ENCODE measurements at places on chromosomes 3 and 15. TPM values are rescaled to one million over a fixed set of nuclear protein-coding genes. Genes with fewer than 3 reads are reported as not detected.

APOD gene
- not detected for total RNA-seq

UBE2Q2 gene
- 40.1 TPM for total RNA-seq

FGF7 gene
- total RNA-seq: not detected

GP9 gene
- total RNA-seq: 68.5 TPM

LRRIQ4 gene
- not detected for total RNA-seq

IQCH gene
- 0.70 TPM for total RNA-seq

ALPK3 gene
- total RNA-seq: 0.15 TPM

PTX3 gene
- total RNA-seq: 0.50 TPM

FOXB1 gene
- total RNA-seq: 0.22 TPM

GRCh38 chr3:39275052-39275451 is 4.8 kb downstream of the CX3CR1 start:
- H3K27me3 ChIP-seq: peaks cover 6% of the 10 kb centered on the region
- peaks cover 24% of the 10 kb centered on the region for H3K4me1 ChIP-seq
- H3K27ac ChIP-seq: no peak overlapping the region
- no peaks in the 10 kb centered on the region for H3K36me3 ChIP-seq

DNA sequence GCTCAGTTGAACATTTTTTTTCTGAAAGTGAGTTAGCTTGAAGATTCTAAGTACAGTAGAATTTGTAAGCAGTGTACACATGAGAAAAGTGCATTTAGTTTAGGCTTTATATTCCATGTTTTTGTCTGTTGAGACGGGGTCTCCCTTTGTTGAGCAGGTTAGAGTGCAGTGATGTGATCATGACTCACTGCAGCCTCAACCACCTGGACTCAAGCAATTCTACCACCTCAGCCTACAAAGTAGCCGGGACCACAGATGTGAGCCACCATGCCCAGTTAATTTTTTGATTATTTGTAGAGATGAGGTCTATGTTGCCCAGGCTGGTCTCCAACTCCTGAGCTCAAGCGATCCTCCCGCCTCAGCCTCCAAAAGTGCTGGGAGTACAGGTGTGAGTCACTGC is 5.3 kb upstream of the CSNK1G1 start:
- H3K36me3 ChIP-seq: no peaks in the 10 kb centered on the region
- H3K27me3 ChIP-seq: no peaks in the 10 kb centered on the region
- no peak for DNase-seq
- peak overlapping the region; percentile 51 for H3K27ac ChIP-seq

- peaks cover 33% of the 10 kb centered on the region for H3K27me3 ChIP-seq
- no peak overlapping the region for H3K27ac ChIP-seq
- no peak for DNase-seq
- H3K4me3 ChIP-seq: no peak overlapping the region
These were observed 67.8 kb upstream of the ITGA11 start for GRCh38 chr15:68499620-68500312.

DNA sequence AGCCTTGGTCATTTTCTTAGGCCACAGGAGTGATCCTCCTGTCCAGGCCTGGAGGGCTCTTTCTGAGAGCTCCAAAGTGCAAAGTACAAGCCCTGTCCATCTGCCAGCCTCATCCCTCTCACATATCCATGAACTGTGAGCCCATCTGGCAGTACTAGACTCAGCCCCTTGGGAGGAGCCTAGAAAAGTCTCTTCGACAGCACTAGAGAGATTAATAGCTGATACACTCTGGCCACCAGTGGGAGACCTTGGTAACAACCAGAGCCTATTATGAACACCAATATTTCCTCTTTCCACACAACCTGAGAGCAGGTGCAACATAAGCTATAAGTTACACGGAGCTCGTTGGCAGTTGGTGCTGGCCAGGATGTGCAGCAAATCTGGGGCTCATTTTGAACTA is 59.5 kb upstream of the DCLK3 start:
- H3K4me1 ChIP-seq: peaks cover 4% of the 10 kb centered on the region
- DNase-seq: no peak
- peak overlapping the region; percentile 60 for H3K27ac ChIP-seq
- H3K4me3 ChIP-seq: no peak overlapping the region
- H3K27me3 ChIP-seq: no peaks in the 10 kb centered on the region
- peaks cover 5% of the 10 kb centered on the region for H3K36me3 ChIP-seq

- H3K27me3 ChIP-seq: peaks cover 33% of the 10 kb centered on the region
- H3K4me1 ChIP-seq: no peaks in the 10 kb centered on the region
- no peak overlapping the region for H3K4me3 ChIP-seq
- no peak for DNase-seq
- H3K36me3 ChIP-seq: no peaks in the 10 kb centered on the region
These were observed 170.3 kb upstream of the CCDC54 start for GRCh38 chr3:107206945-107207344.

DNA sequence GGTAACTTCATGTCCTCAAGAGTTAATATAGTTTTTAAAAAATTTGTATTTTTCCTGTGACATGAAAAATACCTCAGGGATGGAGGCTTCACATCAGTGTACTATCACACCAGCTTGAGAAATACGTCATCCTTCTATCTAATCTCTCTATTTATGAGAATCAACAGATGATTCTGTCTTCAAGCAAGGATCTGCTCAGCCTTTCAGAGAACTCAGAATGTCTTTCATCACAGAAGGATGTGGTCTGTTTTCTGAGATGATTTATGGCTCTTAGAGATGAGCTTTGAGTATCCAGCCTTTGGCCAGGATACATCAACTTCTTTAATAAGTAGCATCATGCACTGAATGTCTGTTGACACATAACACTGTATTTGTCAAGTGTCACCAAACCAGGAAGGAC is 193.9 kb downstream of the DTWD1 start:
- no peaks in the 10 kb centered on the region for H3K36me3 ChIP-seq
- DNase-seq: no peak
- no peak overlapping the region for H3K27ac ChIP-seq
- H3K4me3 ChIP-seq: no peak overlapping the region
- H3K4me1 ChIP-seq: no peaks in the 10 kb centered on the region

DNA sequence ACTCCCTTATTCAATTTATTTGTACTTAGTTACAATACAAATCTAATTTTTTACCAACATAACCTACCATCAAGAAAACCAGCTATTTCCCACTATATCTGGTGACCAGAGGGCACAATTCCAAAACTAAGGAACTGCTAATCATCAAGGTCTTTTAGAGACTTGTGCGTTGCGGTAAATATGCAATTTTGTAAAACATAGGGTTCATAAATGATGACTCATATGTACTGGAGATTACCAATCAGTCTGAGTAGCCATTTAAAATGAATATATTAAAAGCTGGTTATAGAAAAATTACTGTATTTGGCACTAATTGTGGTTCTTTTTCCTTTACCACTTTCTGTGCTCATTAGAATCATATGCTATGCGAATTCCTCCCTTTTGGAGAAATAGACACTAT is 859.6 kb downstream of the ROBO1 start:
- no peaks in the 10 kb centered on the region for H3K27me3 ChIP-seq
- H3K27ac ChIP-seq: no peak overlapping the region
- H3K4me1 ChIP-seq: no peaks in the 10 kb centered on the region
- no peak overlapping the region for H3K4me3 ChIP-seq

DNA sequence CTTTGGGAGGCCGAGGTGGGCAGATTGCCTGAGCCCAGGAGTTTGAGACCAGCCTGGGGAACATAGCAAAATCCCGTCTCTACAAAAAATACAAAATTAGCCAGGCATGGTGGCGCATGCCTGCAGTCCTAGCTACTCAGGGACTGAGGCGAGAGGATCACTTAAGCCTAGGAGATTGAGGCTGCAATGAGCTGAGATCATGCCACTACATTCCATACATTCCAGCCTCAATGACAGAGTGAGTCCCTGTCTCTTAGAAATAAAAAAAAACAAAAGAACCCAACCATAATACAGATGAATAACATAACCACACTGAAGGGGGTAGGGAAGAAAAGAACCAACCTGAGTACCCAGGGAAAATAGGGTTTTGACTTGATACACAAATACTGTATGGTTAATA is 19.7 kb upstream of the CGNL1 start:
- H3K27me3 ChIP-seq: peaks cover 42% of the 10 kb centered on the region
- no peaks in the 10 kb centered on the region for H3K4me1 ChIP-seq
- H3K27ac ChIP-seq: no peak overlapping the region
- no peak for DNase-seq
- H3K4me3 ChIP-seq: no peak overlapping the region

DNA sequence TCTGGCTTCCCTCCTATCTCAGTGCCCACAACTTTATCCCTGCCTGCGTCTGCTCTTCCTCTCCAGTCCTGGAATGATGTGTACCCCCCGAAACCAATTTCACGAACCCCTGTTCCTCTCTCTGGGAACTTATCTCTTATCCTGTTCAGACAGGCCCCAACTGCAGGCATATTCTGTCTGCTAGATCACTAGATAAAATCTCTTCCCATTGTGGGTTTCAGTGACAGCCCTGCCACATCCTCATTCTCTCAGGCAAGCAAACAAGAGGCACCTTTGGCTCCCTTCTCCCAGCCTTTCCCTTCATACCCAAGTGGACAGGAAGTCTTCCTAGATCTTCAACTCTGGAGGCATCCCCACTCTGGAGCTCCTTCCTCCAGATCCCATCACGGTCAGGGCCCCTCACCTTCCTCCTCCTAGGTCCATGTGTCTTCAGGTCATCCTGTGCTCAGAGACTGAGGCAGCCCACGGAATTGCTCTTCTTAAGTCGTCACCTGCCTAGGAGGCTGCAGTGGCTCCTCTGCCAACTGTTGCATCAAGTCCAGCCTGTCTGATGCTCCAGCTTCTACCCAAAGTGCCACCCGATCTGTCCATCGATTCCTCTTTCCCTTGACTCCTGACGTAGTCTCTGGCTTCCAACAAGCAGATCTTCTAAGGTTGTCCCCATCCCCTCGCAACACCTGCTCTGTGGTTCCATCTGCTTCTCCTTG is 190.8 kb downstream of the SLCO3A1 start:
- peak overlapping the region; percentile 66 for H3K27ac ChIP-seq
- no peak for DNase-seq
- H3K4me3 ChIP-seq: peak overlapping the region; percentile 36
- H3K4me1 ChIP-seq: peaks cover 58% of the 10 kb centered on the region

- no peak overlapping the region for H3K4me3 ChIP-seq
- H3K27me3 ChIP-seq: peaks cover 13% of the 10 kb centered on the region
- H3K36me3 ChIP-seq: no peaks in the 10 kb centered on the region
- no peak for DNase-seq
- H3K4me1 ChIP-seq: peaks cover 2% of the 10 kb centered on the region
These were observed 31.4 kb upstream of the POU1F1 start for GRCh38 chr3:87307805-87308204.

DNA sequence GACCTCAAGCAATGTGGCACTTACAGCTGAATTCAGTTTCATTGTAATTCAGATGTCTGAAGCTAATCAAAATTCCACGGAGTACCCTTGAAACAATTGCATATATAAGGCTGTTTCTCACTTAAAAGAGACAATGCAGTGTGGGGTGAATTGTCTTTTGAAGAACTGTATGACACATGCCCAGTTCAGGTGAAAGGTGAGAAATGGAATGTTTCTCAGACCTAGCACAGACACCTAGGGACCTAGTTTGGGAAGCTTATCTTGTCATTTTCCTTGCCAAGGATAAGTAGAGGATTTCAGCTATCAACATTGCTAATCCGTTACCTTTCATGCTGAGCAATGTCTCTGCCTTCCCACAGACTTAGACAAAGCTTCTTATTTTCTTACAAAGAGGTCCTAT is 36.3 kb downstream of the MBNL1 start:
- H3K4me3 ChIP-seq: no peak overlapping the region
- no peak for DNase-seq
- no peaks in the 10 kb centered on the region for H3K27me3 ChIP-seq
- H3K36me3 ChIP-seq: no peaks in the 10 kb centered on the region
- peak overlapping the region; percentile 95 for H3K27ac ChIP-seq

DNA sequence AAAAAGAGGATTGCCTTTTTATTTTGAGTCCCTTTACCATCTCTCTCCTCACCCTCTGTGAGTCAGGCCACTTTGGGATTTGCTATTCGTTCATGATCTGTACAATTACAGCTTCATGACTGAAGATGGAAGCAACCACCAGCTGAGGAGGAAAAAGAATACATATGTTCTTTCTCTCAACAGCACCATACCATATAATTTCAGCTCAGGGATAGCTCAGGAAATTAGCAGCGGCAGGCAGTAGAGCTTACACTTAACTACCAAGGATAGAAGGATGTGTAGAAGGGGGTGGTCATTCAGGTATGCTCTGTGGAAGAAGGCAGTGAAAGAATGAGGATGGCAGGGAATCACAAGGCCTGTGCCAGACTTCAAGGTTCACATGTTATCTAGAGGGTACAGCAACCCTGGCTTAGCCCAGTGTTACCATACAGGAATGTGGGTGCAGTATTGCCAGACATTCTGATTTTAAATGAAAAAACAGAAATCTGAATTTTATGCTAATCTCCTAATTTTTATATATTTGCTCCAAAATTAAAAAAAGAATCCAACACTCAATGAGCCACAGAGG is 17.9 kb downstream of the PLS1 start:
- H3K4me3 ChIP-seq: no peak overlapping the region
- H3K36me3 ChIP-seq: no peaks in the 10 kb centered on the region
- no peak for DNase-seq
- H3K4me1 ChIP-seq: no peaks in the 10 kb centered on the region

DNA sequence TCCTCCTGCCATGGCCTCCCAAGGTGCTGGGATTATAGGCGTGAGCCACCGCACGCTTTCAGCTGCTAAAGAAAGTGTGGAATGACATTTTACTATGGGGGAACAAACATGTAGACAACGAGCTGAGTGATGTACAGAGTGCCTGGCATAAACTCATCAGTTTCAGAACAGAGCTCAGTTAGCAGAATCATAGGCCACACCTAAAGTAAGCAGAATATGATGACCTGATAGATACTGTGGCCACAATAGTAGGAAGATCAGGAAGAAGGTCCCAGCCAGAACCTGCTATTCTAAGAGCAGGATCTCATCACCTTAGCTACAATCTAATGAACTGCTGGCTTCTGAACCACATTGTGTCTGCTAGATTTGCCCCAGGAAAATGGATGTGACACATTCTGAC is 158.3 kb downstream of the TPRG1 start:
- no peak for DNase-seq
- peak overlapping the region; percentile 90 for H3K27ac ChIP-seq
- H3K4me1 ChIP-seq: peaks cover 36% of the 10 kb centered on the region
- H3K27me3 ChIP-seq: no peaks in the 10 kb centered on the region
- peak overlapping the region; percentile 73 for H3K4me3 ChIP-seq
- no peaks in the 10 kb centered on the region for H3K36me3 ChIP-seq

- H3K27ac ChIP-seq: no peak overlapping the region
- H3K4me3 ChIP-seq: no peak overlapping the region
- H3K4me1 ChIP-seq: no peaks in the 10 kb centered on the region
- DNase-seq: no peak
These were observed 50.6 kb downstream of the SV2B start for GRCh38 chr15:91150502-91151160.

DNA sequence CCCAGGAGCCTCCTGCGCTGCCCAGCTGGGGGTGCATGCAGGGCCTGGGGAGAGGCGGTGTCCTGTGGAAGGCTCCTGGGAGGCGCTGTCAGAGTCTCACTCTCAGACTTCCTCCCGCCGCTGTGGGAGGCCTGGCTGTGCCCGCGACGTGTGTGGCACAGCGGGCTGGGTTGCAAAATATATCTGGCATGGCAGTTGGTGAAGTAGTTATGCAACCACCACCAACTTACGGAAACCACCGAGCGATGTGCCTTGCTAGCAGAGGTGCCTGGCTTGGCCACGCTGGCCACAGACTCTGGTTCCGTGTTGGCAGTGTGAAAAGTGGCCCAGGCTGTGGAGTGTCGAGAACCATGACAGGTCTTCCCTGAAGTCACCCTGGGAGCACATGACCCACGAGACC is 30.6 kb upstream of the GATA2 start:
- H3K4me1 ChIP-seq: no peaks in the 10 kb centered on the region
- no peak for DNase-seq
